CD4-positive, alpha-beta T cell (primary cell): ENCODE measurements at places on chromosomes 2 and 18. TPM values are rescaled to one million over a fixed set of nuclear protein-coding genes. Genes with fewer than 3 reads are reported as not detected.

DNA sequence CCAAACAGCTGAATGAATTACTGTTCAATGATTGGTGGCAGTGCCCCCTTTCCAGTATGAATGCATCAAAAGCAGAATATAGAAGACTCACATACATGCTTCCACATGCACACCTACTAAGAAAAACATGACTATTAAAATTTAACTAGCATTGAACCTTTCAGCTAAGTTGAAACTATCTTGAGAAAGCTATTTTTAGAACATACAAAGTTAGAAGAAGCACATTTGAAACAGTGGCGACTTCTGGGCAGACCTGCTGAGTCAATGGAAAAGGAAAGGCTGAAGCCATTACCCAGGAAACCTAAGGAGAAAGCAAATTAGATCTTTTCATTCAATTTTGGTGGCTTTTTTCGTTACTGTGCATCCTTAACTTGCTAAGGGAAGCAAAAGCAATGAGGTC is 55.9 kb downstream of the PLA2R1 start:
- DNase-seq, result no peak

- no peak for DNase-seq
Observed at GRCh38 chr18:57194622-57195021, 47.7 kb downstream of the BOD1L2 start.

- no peak for DNase-seq
Observed at GRCh38 chr2:159454185-159454584, 162.2 kb downstream of the BAZ2B start.

GRCh38 chr2:124267794-124268193 is 242.7 kb downstream of the CNTNAP5 start:
- no peak for DNase-seq

- DNase-seq, result no peak
Observed at GRCh38 chr2:128323555-128323931, 4.9 kb upstream of the HS6ST1 start.

- no peak for DNase-seq
Observed at GRCh38 chr2:67836866-67837265, 225.9 kb downstream of the C1D start.

The NEU2 gene
- not detected for total RNA-seq

- DNase-seq, result no peak
Observed at GRCh38 chr2:217553202-217553601, 449.6 kb downstream of the TNS1 start.

DNA sequence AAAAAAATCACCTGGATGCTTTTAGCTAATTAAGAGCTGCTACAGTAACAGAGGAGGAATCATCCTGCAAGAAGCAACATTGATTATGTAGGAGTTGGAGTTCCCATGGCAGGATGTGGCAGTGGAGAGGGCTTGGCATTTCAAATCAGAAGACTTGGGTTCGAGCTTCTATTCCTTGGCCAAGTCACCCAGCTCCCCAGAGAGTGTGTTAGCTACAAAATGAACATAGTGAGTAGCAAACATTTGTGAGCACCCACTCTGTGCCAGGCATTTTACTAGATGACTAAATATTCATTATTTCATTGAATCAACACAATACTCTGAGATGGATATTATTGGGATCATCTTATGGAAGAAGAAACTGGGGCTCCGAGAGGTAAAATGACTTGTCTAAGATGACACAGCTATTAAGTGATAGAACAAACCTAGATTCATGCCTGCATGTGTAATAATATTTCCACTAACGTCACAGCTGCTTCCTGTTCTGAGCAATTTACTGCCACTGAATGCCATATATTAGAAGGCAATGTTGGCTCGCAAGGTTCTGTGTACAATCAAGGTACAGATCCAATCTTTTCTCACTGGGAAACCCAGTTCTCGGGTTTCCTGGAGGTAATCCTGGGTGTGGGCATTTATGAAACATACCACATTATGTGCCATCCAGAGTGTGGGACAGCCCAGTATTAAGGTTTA is 18.0 kb downstream of the NTSR2 start:
- DNase-seq, result no peak

The SP9 gene
- not detected for total RNA-seq

GRCh38 chr18:8791171-8791651 is 85.9 kb downstream of the MTCL1 start:
- no peak for DNase-seq

DNA sequence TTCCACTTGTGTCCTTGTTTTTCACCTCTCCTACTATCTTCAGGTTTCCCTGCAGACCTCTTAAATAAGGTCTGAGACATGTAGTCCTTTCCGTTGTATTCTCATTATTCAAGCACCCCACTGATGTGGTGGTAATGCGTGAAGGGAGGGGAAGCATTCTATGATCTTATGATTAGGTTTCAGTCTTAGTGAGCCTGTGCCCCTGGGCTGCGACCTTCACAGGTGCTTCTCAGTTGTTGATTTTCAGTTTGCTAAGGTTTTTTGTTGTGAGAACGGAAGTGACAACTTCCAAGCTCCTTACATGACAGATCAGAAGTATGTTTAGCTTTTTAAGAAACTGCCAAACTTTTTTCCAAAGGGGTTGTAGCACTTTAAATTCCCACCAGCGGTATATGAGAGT is 41.3 kb downstream of the VPS54 start:
- no peak for DNase-seq

GRCh38 chr2:241534701-241535375 is 23.7 kb upstream of the BOK start:
- no peak for DNase-seq

- no peak for DNase-seq
Observed at GRCh38 chr2:46848447-46848846, 67.2 kb downstream of the MCFD2 start.

DNA sequence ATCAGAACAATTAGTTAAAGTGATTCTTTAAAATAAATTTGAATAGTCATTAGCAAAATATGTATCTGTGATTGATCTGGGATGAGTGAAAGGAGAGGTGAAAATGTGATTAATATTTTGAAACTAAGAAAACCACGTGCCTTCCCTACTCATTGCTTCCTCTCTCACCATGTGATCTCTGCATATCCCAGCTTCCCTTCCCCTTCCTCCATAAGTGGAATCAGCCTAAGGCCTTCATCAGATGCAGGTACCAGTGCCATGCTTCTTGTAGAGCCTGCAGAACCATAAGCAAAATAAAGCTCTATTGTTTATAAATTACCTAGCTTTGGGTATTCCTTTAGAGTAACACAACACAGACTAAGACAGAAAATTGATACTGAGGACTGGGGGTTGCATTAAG is 11.2 kb upstream of the STAT1 start:
- no peak for DNase-seq

DNA sequence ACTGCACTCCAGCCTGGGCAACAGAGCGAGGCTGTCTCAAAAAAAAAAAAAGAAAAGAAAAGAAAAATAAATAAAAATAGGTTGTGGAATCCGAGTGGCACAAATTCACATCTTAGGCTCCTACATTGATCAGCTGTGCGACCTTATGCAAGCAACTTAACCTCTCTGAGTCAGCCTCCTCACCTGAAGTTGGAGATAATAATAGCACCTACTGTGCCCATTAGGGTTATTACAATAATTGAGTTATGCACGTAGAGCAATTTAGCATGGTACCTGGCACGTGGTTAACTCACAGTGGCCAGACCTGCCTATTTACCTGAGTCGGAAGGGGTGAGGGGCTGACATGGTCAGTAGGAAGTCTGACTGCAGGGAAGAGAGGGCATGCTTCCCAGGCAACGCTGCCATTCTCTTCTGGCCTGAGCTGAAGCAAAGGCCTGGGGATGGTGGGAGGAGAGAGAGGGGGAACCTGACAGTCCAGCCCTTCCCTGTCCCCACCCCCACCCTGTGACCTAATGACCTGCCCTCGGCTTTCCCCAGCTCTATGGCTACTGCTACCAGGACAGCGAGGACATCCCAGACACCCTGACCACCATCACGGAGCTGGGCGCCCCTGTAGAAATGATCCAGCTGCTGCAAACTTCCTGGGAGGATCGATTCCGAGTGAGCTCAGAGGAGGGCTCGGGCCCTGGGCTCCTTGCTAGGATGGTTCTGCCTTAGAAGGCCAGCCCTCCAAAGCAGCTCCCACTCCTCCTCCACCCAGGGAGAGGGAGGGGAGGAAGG is 5.1 kb downstream of the PKDCC start:
- DNase-seq, result no peak

The PID1 gene
- total RNA-seq, result 0.53 TPM

DNA sequence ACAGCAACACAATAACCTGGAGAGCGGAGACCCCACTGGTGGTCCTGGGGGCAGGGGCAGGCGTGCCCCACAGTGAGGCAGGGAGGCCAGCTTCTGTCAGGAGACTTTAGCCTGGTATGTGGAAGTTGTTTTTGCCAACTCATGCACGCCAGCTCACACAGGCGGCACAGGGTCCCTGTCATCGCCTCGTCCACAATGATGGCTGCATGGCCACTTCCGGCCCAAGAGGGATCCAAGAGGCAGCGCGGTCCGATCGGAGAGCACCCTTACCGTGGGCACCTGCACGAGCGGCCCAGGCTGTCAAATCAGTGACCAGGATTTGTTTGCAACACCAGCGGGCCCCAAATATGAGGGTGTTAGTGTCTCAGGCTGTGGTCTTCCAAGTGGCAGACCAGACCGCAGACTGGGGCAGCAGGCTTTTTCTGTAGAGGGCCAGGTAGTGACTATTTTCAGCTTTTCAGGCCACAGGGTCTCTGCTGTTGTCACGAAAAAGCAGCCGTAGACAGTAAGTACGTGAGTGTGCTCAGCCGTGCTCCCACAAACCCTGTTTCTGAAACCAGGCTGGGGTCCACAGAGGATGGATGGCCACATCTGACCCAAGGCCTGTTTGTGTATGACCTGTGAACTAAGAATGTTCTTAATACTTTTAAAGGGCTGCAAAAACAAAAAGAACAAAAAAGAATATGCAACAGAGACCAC is 21.2 kb downstream of the SNED1 start:
- DNase-seq, result no peak

GRCh38 chr2:186713691-186714090 is 19.8 kb downstream of the FAM171B start:
- no peak for DNase-seq

DNA sequence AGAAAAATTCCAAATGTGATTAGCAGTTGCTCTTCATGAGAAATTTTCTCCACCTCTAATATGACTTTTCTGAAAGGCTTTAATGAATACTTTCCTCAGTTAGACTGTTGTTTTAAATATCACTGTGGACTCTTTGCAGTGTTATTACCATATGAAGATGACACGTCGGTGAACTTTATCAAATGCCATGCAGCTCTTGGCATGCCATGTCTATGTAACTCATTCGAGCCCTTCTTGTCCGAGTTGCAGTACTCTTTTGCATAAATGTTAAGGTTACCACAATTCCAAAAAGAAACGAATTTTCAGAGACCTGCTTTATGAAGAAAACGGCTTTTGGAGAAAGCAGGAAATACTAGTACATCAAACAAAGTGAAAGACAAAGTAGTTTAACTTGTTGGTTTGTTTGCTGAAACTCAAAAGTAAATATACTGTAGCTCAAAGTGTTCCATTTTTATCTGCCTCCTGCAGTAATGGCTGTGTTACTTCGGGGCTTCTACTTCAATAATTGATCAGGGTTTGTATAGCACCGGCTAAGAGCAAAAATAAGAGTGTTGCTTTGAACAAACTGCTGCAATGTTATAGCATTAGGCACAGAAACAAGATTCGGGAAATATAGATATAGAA is 204.1 kb downstream of the ARHGAP15 start:
- no peak for DNase-seq

The RUFY4 gene
- 0.85 TPM for total RNA-seq

The DAPL1 gene
- total RNA-seq, result not detected

The TMX3 gene
- total RNA-seq, result 33.3 TPM

The TCF7L1 gene
- not detected for total RNA-seq

DNA sequence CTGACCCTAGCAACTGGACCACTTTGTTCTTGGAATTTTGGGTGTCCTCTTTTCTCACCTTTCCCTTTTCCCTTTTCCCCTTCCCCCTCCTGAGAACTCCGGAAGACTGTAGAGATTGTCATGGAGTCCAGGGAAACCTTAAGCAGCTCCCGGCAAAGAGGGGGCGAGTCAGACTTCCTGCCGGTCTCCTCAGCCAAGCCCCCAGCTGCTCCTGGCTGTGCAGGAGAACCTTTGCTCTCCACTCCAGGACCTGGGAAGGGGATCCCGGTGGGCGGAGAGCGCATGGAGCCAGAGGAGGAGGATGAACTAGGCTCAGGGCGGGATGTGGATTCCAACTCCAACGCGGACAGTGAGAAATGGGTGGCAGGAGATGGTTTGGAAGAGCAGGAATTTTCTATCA is 20.5 kb downstream of the SETBP1 start:
- no peak for DNase-seq

- no peak for DNase-seq
Observed at GRCh38 chr18:22935431-22935830, 2.3 kb downstream of the RBBP8 start.
